RWPE2 (cell line): ENCODE measurements at places on chromosomes 1 and 21.

DNA sequence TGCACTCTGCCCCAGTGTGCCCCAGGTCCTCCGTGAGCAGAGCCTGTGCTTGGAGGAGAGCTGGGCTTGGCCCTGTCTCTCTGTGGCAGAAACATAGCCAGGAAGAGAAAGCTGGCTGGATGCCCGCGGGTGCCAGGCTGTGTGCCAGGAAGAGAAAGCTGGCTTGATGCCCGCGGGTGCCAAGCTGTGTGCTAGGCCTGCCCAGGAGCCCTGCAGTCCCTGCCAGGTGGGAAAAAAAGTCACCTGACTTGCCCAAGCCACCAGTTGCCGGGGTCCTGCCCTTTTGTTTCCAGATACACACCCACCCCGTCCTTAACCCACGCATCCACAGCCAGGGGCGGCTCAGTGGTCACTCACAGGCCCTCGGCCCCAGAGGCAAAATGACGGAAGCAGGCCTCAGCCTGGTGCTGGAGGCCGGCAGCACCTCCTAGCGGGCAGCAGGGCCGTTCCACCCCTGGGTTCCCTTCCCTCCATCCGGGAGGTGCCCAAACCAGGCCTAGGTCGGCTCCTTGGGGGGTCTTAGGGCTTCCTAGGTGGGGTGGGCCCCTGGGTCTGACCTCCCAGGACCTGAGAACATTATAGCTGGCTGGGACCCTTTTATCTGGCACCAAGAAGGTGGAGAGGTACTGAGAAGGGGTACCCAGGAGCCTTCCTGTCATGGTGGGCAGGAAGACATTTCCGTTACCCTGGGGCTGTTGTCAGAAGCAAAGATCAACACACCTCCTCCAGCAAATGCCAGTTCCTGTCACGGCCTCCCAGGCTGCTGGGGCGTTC is 9.1 kb downstream of the ITGB2 start:
- DNase-seq, result no peak

DNA sequence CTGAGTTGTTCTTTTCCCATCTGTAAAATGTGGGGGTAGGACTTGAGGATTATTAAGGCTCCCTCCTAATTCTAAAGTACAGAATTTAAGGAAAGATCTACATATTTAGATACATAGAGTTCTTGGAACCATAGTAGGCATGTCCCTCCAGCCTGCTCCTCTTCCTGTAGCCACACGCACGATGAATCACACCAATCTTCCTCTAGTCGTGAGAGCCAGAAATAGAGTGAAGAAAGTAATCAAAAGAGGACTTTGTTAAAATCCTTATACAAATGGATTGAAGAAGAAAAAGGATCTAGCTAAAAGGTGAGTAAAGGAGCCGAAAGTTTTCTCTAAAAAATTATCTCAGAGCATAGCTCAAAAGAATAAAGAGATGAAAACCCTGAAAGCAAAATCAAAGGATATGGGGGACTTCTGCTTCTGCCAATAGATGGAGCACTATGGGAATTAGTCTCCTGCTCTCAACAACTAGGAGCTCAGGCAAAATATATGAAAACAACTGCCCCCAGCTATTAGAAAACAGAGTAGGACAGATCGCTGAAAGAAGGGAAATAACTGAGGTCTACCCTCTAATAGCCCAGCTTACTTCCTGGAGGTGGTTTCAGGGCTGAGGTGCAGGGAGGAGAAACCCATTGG is 8.5 kb downstream of the C1orf141 start:
- DNase-seq, result no peak

DNA sequence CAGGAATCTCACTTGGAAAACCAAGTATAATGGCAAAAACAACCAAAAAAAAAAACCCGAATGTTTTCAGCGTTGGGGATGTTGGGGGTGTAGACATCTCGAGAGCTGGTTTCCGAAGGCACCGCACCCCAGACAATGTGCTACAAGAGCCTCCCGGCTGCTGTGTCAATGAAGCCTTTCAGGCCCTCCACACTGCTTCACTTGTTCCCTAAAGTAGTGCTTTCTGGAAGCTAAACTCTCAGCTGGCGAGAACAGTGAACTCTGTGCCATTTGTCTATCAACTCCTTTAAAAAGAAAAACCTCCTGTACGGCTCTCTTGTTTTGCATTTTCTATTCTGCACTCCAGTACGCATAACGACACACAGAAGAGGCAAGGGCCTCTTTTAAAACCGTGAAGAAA is 32.5 kb downstream of the PLEKHO1 start:
- DNase-seq, result no peak

GRCh38 chr21:42298237-42298636 is 17.0 kb downstream of the TFF3 start:
- no peak for DNase-seq

DNA sequence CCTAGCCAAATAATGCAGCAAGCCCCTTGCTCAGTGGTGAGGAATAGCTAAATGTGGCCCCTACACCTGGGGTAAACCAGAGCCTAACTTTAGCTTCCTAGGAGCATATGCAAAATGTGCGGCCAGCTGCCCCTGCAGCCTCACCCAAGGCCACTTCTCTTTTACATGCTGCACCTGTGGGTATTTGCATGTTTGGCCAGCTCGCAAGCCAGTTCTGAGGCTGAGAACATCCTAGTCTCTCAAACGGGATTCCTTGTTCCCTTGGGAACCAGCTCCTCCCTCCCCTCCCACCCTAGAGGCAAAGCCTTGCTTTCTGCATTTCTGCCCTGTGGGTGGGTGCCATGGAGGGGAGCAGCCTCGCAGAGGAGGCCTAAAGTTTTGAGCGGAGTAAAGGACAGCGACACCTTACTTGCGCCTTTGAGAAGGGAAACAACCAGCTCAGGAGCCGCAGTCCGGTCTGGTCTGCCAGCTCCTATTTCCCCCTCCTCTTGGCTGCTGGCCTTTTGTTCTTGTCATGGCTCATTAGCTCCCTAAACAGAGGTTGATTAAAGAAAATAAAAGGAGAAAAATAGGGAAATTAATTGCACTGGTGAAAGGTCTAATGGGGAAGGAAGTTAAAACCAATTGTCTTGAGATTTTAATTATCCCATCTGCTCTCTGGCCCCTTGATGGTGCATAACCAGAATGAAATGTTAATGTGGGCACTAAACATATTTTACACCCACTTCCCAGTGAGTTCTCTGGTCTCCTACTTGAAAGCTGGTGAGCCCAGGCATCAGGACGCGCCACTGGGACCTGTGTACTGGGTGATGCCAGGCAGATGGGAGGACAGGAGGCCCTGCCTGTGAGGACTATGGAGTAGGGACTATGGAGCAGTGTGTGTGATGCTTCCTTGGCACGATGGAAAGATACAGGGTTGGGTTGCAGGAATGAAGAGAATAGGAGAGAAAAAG is 68.7 kb downstream of the TEX35 start:
- DNase-seq, result no peak

DNA sequence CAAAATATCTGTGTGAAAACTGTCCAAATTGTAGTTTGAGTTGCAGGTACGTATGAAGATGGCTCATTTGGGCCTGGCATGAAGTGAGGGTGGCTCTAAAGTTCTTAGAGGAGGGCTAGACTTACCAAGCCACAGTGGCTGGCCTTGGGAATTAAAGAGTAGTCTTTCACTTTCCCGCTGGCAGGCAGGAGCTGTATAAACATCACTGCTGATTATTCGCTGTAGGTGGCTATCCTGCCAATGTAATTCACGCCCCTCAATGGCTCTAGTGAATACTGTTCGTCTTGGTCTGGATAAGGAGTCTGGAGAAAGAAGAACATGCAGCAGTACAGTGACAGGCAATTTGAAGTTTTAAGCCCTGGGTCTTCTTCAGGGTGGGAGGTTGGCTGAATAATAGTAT is 31.0 kb downstream of the UROD start:
- no peak for DNase-seq

- DNase-seq, result no peak
These were observed 33.5 kb downstream of the SYF2 start for GRCh38 chr1:25198663-25199252.

DNA sequence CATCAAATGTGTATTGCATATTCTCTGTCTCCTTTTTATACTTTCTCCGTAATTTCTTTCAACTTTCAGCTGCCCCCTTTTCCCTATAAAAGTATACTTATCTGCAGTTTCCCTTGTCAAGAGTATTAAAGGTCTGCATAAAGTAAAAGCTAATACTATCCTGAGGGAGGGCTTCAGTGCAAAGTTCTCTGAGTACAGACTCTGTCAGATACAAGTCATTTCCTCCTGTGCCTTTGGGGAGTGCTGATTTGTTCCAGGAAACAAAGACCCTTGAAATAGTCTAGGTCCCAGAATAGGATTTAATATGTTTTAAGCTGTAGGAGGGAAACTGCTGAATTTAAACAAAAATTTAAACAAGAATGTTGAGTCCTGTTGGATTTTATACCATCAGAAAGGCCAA is 11.7 kb downstream of the GPR161 start:
- no peak for DNase-seq

DNA sequence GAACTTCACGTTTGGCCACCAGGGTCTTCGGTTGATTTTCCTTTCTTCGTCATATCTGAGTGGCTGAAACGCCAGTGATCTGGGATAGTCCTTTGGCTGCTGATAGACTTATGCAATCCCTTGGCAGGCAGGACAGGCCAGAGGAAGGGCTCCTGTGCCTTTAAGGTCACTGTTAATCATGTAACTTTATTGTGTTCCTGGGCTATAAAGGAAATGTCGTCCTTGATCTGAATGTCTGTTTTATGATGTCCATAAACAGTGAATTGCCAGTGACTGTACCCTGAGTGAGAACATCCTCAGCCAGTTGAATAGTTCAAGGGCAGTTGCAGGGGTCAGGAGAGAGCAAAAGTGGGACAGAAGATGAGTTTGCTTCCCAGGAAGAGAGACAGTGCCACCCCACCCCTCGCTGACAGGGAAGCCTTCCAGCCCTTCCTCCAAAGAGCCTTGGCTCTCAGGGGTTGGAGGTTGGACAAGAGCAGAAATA is 68.0 kb downstream of the PDE9A start:
- DNase-seq, result no peak

- no peak for DNase-seq
These were observed 19.8 kb downstream of the CSF1 start for GRCh38 chr1:109930252-109930993.

- no peak for DNase-seq
These were observed 116.0 kb downstream of the CASZ1 start for GRCh38 chr1:10680487-10680886.

DNA sequence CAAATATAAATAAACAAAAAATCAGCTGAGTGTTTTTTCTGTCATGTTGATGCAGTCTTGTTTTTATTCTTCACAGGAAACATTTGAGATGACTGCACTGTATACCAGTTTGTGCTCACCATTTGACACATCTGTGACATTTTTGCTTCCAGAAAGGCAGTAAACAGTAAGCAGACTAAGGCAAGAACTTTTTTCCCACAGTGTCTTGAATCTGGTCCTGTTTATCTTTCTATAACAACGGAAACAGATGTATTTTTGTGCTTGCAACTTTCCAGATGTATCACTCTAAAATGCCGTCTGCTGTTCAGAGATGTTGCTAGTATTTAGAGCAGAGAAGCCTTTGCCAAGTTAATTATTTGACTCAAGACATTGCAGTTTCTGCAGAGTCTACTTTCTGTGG is 105.5 kb downstream of the ZC3H11B start:
- DNase-seq, result no peak
